ENCODE measurements at places on chromosomes 13 and 19.
A peak's percentile ranks its signal among the peaks of the same experiment; 100 is the strongest.

- no peak for DNase-seq
These were observed 3.1 kb upstream of the JUNB start for GRCh38 chr19:12788042-12788681.

- DNase-seq = no peak
These were observed 28.9 kb downstream of the ARL11 start for GRCh38 chr13:49657241-49657641.

GRCh38 chr13:108120302-108120701 lies 95.0 kb downstream of the LIG4 start:
- no peak for DNase-seq

GRCh38 chr13:85076343-85076742 lies 722.9 kb downstream of the SLITRK6 start:
- no peak for DNase-seq

- no peak for DNase-seq
These were observed 99.6 kb downstream of the ZNF429 start for GRCh38 chr19:21604951-21605476.

- DNase-seq = no peak
These were observed 679.8 kb upstream of the KLHL1 start for GRCh38 chr13:70788074-70788473.

- DNase-seq = no peak
These were observed 58.2 kb downstream of the USP12 start for GRCh38 chr13:27113436-27113835.

GRCh38 chr13:30829833-30830637 lies 76.0 kb upstream of the MEDAG start:
- DNase-seq = no peak

DNA sequence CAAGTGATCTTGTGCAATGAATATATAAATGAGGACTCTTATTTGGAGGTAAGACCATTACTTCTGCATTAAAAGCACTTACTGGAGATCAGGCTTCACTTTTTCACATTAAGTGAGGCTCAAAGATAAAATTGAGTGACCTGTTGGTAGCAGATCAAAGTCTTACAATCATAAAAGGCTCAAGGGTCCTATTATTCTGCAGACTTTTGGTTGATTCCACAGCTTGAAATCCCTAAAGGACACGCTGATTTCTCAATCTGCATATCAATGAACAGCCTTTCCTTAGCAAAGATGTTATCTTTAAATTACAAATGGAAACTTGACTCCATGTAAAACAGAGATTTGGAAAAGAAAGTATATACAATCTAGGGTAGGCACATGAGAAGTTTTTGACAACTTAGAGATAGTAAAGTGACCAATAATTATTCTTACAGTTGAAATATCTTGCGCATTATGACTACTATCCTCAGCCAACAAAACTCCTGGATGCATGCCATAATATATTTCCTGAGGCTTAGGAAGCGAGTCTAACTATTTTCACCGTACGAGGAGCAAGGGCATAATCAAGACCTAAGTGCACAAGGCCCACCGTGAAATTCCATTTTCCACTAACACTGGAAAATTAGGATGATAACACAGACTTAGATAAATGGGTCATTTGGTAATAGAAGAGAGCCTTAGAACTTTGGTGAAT lies 640.7 kb downstream of the LIG4 start:
- DNase-seq = no peak

DNA sequence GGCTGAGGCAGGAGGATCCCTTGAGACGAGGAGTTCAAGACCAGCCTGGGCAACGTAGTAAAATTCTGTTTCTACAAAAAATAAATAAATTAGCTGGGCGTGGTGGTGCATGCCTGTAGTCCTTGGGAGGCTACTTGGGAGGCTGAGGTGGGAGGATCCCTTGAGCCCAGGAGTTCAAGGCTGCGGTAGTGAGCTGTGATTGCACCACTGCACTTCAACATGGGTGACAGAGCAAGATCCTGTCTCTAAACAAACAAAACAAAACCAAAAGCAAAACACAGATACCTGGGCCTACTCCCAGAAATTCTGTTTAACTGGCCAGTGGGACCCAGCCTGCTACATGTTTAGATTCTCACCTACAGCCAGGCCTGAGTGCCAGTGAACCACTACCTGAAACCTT lies 74.6 kb upstream of the MEDAG start:
- DNase-seq = no peak

DNA sequence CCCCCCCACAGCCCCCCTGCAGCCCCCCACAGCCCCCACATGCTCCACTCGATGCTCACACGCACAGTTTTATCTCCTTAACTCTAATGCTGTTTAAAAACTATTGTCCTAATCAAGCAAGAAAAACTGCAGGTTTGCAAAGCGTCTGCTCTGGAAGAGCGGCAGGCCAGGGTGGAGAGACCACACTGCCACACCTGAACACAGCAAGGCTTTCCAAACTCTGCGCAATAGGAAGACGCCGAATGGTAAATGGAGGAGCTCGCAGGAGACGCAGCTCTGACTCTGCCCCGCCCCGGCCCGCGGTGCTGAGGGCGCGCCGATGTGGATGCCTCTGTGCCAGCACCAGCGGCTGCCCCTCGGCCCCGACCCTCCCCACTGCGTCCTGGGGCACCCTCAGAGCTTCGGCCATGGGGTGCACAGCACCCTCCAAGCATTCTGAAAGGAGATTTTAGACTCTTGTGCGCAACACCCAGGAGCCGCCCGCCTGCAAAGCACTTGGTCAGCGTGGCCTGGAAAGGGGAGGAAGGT lies 32.4 kb downstream of the RASA3 start:
- peak; percentile 52 for DNase-seq

DNA sequence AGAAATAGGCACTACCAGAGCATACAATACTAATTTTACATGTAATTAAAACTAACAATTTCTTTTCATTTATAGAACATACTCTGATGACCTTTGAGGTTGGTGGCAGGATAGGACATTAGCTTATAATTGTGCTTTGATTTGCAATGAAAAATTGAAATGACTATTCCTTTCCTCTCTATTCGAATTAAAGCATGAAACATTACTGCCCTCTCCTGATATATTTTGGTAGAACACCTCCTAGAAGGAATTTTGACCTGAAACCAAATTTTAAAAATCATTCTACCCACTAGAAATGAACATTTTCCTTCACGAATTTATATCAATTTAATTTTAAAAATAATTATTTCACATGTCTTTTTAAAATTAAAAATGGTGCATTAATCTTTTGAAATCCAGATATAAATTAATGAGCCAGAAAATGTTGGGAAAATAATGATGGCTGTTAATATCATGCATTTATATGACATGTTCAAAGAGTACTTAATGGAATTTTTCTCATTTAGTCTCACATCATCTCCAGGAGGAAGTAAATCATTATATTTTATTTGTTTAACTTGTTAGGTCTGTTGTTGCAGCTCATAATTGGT lies 556.3 kb upstream of the ARGLU1 start:
- no peak for DNase-seq

- no peak for DNase-seq
These were observed 15.6 kb downstream of the FGF21 start for GRCh38 chr19:48770734-48771472.

DNA sequence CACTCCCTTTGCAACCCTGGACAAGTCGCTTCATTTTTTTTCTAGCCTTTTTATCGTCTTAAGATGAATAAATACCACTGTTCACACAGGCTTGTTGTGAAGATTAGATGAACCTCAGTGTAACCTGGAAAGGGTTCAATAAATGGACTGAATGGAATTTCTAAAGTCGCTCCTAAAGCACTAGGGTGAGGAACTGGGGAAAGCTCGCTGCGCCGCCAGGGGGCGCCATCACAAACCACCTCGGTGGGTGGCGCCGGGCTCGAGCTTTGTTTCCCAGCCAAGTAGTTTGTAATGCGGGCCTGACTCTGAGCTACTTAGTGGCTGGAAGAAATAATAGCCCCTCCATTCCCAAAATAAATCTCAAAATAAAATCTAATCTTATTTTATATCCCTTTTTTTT lies 2.2 kb upstream of the CEACAM6 start:
- peak; percentile 89 for DNase-seq

- no peak for DNase-seq
These were observed 102.5 kb downstream of the FAM216B start for GRCh38 chr13:42883771-42884467.

DNA sequence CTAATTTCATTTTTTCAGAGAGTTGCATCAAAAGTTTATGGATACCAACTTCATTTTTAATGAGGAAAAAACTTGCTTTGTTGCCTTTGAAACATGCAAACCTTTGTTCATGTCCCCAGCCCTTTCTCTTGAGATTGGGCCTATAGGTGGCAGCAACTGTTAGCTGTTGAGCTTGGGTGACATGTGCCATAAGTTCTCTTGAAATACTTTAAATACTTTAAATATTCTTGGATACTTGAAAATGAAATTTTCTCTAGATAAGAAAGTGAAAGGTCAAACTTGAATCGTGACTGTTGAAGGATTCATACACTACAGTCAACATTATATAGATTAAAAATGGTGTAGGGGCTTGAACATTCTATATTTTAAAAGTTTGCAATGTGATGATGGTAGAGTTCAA lies 294.9 kb downstream of the NDFIP2 start:
- no peak for DNase-seq

DNA sequence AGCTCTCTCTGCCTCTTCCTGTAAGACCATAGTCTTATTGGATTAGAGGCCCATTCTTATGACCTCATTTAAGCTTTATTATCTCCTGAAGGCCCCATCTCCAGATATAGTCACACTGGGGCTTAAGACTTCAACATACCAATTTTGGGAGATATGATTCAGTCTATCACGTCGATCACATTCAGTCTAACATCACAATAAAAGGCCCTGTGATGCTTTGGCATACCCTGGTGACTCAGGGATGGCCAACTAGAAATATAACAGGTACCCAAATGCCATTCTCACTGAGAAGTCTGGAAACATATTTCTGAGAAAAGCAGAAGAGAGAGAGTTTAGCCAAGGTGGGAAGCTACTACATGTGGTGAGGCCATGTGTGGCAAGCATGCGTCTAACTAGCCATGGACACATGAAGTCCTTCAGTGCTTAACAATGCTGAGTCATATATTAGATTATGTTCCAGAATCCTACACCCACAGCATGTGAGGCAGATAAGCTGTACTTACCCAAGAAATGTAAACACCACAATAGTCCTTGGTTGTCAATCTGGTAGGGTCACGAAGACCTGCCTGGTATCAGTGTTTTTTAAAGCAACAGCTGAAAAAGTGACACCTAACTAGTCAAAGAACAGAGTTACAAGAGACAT lies 485.1 kb downstream of the FOXO1 start:
- DNase-seq = no peak

DNA sequence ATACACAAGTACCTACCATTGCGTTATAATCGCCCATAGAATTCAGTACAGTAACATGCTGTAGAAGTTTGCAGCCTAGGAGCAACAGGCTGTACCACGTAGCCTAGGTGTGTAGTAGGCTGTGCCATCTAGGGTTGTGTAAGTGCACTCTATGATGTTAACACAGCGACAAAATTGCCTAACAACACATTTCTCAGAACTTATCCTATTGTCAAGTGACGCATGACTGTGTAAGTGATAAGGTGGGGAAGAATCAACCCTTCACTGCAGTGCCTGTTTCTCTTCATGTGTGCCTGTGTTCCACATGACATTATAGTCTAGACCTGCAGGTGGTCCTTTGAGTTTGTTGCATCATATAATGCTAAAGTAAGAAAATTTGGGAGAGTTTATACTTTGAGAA lies 94.0 kb downstream of the PCDH9 start:
- DNase-seq = no peak

GRCh38 chr13:60417734-60418133 lies 20.7 kb downstream of the TDRD3 start:
- DNase-seq = no peak

DNA sequence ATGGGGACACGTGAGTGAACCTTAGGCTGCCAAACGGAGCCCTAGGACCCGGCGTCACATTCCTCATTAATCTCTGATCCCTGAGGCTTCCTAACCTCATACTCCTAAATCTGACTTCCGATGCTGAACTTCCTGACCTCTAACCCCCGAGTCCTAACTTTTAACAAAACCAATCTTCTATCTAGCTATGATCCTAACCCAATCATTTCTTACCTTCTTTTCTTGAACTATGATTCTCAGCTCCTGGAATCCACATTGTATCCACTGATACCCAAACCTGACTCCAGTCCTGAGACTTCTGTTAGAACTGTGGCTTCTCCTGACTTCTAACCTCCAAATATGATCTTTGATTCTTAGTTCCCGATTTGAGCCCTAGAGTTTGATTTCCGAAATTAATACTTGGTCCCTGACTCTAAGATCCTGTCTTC lies 447 bp downstream of the NFKBIB start:
- DNase-seq = no peak

- DNase-seq = no peak
These were observed 11.3 kb downstream of the CD70 start for GRCh38 chr19:6579450-6580178.

GRCh38 chr13:27765650-27766049 lies 26.6 kb upstream of the GSX1 start:
- no peak for DNase-seq

Data from activated CD8-positive, alpha-beta memory T cell treated with anti-CD3 and anti-CD28 coated beads for 24 hours (primary cell).